Progenitor cell of endocrine pancreas (in vitro differentiated cells): ENCODE measurements at places on chromosomes 4 and X. TPM values are rescaled to one million over a fixed set of nuclear protein-coding genes. Genes with fewer than 3 reads are reported as not detected.

CT45A7 gene
- total RNA-seq = not detected in 2 replicates

DNA sequence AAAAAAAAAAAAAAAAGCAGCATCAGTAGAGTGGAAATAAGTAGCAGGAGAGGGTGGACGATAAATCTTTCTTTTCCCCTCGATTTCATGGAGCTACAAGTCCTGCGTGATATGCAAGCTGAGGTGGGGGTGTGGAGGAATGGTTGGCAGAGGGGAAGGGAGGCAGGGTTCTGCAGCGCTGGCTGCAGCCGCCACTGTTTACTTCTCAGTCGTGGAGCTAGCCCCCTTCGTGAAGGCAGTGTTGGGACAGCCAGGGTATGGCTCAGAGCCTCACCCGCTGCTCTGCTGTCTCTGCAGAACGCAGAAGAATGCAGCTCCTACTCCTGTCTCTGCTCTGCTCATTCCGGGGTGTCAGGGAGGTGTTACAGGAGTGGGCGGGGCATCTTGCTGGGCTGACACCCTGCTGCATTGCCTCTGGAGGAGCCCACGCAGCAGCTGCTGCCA lies 140.6 kb downstream of the GPM6A start:
- H3K4me3 ChIP-seq = peak overlapping the region; percentile 65
- H3K27ac ChIP-seq = peak overlapping the region; percentile 59
- peaks cover 5% of the 10 kb centered on the region for H3K4me1 ChIP-seq
- no peaks in the 10 kb centered on the region for H3K36me3 ChIP-seq

GRCh38 chr4:119655111-119655837 lies 26.7 kb upstream of the PDE5A start:
- H3K27ac ChIP-seq = no peak overlapping the region
- DNase-seq = no peak
- H3K27me3 ChIP-seq = no peaks in the 10 kb centered on the region
- H3K4me3 ChIP-seq = no peak overlapping the region

DNA sequence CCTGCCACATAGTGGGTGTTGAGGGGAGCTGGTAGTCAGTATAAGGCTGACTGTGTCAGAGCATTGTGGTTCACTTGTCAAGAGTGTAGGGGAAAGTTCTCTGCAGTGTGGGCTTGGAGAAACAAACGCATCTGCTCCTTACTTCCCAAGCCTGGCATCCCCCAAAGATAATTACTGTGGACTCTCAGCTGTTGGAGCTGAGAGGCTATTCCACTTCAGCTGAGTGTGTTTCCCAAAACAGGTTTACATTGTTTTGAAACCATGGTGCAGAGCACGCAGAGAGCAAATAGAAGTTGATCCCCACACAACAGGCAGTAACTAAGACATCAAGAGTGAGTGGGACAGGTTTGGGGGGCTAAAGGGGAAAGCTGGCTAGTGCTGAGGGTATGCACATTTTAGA lies 181.0 kb upstream of the EOLA2 start:
- H3K4me3 ChIP-seq = no peak overlapping the region
- no peak overlapping the region for H3K27ac ChIP-seq
- H3K36me3 ChIP-seq = no peaks in the 10 kb centered on the region
- no peak for DNase-seq
- no peaks in the 10 kb centered on the region for H3K4me1 ChIP-seq

DNA sequence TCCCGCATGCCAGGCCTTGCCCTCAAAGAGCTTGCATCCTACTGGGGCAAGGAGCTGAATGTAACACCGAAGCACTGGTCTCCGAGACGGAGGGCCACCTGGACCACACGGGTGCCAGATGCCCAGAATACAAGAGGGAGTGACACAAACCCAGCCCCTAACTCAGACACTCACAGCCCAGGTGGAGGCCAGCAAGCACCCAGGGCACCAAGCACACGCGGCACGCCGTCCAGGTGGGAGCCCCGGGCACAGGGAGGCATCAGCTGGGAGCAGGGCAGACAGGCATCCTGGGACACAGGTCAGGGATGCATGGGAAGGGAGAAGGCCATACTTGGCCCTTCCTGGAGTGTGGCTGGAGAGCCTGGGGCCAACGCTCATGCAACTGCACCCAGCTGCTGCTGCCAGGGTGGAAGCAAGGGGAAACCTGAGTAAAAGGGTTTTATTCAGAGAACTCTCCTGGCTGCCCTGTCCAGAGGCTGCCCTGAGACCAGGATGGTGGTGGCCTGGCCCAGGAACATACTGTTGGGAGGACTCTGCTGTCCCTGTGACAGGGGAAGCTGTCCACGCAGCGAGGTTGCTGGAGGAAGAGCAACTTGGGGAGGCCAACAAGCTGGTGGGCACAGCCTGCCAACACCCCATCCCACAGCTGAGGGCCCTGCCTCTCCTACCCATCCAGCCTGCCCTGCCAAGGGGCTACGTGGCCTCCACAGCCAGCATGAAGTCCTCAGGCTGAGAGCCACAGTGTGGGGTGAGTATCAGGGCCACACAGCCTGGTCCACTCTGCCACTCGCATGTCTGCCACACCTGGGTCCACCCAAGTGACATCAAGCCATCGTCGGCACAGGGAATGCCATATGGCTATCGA lies 22.2 kb upstream of the PPP2R2C start:
- H3K36me3 ChIP-seq = no peaks in the 10 kb centered on the region
- H3K4me1 ChIP-seq = peaks cover 19% of the 10 kb centered on the region
- no peak overlapping the region for H3K27ac ChIP-seq
- DNase-seq = no peak
- no peak overlapping the region for H3K4me3 ChIP-seq

- H3K4me1 ChIP-seq = peaks cover 6% of the 10 kb centered on the region
- no peak for DNase-seq
- no peaks in the 10 kb centered on the region for H3K36me3 ChIP-seq
- H3K27me3 ChIP-seq = no peaks in the 10 kb centered on the region
- no peak overlapping the region for H3K4me3 ChIP-seq
These were observed 1411.1 kb upstream of the TENM3 start for GRCh38 chr4:180832073-180832472.

DNA sequence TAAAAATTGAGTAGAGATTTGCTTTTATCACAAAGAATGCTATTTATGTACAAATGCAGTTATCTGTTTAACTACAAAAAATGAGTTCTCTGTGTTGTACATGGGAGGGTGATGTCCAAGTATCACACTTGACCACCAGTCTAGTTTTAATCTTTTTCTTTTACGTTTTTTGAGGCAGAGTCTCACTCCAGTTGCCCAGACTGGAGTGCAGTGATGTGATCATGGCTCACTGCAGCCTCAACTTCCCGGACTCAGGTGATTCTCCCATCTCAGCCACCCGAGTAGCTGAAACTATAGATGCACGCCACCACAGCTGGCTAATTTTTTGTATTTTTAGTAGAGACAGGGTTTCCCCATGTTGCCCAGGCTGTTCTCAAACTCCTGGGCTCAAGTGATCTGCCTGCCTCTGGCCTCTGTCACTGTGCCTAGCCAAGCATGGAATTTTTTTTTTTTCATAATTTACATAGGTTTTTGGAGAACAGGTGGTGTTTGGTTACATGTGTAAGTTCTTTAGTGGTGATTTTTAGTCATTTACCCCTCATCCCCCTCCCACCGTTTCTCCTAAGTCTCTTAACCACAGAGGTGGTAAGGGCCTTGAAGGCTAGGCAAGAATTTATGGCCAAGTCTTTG lies 47.9 kb upstream of the RPA4 start:
- no peaks in the 10 kb centered on the region for H3K36me3 ChIP-seq
- DNase-seq = no peak
- H3K27ac ChIP-seq = no peak overlapping the region
- no peak overlapping the region for H3K4me3 ChIP-seq

- H3K27me3 ChIP-seq = no peaks in the 10 kb centered on the region
- no peaks in the 10 kb centered on the region for H3K4me1 ChIP-seq
- no peak overlapping the region for H3K27ac ChIP-seq
- H3K4me3 ChIP-seq = no peak overlapping the region
These were observed 18.8 kb downstream of the FRYL start for GRCh38 chr4:48761286-48761685.

GRCh38 chr4:73922766-73923630 lies 53.8 kb downstream of the CXCL1 start:
- peaks cover 10% of the 10 kb centered on the region for H3K4me1 ChIP-seq
- no peak overlapping the region for H3K27ac ChIP-seq
- H3K36me3 ChIP-seq = no peaks in the 10 kb centered on the region
- peaks cover 3% of the 10 kb centered on the region for H3K27me3 ChIP-seq
- DNase-seq = no peak
- H3K4me3 ChIP-seq = no peak overlapping the region

DNA sequence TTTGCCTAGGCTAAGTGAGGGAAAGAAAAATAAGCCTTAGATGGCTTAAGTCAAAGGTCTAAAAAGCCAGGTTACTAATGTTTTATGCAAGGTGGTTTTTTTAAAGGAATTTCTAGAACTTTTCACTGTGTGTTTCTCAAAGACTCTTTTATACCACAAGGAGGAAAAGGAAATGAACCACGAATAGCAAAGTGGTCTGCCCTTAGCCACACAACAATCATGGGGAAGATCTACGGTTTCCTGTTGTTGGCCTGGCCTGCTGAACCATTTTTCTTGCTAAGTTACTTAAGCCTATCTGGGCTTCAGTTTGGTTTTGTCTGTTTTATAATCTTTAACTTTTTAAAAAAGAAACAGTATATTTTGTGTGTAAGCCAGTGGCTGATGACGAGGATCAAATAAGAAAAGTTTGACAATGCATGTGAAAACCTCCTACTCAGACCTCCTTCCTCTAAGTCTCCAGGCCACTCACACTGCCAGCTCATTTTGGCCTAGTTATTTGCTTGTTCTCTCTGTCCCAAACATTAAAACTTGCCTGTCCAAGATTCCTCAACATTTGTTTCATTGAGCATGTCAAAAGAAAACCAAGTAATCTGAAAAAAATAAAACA lies 56.7 kb upstream of the COL25A1 start:
- H3K4me3 ChIP-seq = no peak overlapping the region
- no peaks in the 10 kb centered on the region for H3K36me3 ChIP-seq
- H3K4me1 ChIP-seq = no peaks in the 10 kb centered on the region
- DNase-seq = no peak

- peaks cover 2% of the 10 kb centered on the region for H3K36me3 ChIP-seq
- no peak overlapping the region for H3K4me3 ChIP-seq
- H3K27me3 ChIP-seq = no peaks in the 10 kb centered on the region
- H3K27ac ChIP-seq = no peak overlapping the region
These were observed 133.0 kb upstream of the TMLHE start for GRCh38 chrX:155745792-155746191.

DNA sequence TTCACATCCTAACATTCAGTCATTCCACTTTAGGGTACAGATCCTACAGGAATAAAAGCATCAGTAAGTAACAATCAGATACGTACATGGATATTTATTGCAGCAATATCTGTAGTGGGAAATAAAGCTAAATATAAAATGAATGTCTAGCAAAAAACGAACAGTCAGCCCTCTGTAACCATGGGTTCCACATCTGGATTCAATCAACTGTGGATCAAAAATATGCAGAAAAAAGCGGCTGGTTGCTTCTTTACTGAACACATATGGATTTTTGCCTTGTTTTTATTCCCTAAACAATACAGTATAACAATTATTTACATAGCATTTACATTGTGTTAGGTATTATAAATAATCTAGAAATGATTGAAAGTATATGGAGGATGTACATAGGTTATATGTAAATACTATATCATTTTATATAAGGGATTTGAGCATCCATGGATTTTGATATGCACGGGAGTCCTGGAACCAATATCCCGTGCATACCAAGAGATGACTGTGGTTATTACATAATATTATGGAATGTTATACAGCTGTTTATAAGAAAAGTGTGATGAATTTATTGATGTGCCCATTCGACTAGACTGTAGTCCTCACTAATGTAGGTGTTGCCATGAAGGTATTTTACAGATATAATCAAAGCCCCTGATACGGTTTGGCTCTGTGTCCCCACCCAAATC lies 132.8 kb downstream of the ARHGEF9 start:
- peaks cover 7% of the 10 kb centered on the region for H3K36me3 ChIP-seq
- H3K27me3 ChIP-seq = no peaks in the 10 kb centered on the region
- H3K27ac ChIP-seq = no peak overlapping the region
- no peak overlapping the region for H3K4me3 ChIP-seq

GRCh38 chr4:152323221-152323620 lies 212.7 kb downstream of the FBXW7 start:
- DNase-seq = no peak
- no peak overlapping the region for H3K27ac ChIP-seq
- H3K4me3 ChIP-seq = no peak overlapping the region
- H3K27me3 ChIP-seq = no peaks in the 10 kb centered on the region

DNA sequence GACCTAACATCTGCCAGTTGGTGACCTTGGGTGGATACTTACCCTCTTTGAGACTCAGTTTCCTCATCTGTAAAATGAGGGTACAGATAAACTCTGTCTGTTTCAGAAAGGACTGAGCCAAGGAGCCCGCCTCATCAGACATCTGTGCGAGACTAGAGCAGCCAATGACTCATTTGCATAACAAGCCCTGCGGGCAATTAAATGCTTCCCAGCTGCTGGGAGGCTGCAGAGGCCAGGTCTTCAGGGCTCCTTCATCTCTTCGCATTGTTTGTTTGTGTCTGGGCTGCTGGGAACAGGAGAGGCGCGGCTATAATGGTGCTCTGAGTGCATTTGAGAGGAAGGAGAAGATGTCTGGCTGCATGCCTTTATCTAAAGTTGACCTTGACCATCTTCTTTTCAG lies 85.0 kb downstream of the ADRA2C start:
- H3K27me3 ChIP-seq = peaks cover 57% of the 10 kb centered on the region
- no peaks in the 10 kb centered on the region for H3K4me1 ChIP-seq
- no peak for DNase-seq
- no peaks in the 10 kb centered on the region for H3K36me3 ChIP-seq
